Activated CD4-positive, CD25-positive, alpha-beta regulatory T cell treated with anti-CD3 and anti-CD28 coated beads, Interleukin-2, amount 50 U/mL, for 16 hours (primary cell): ENCODE measurements at places on chromosomes 7 and 10.

DNA sequence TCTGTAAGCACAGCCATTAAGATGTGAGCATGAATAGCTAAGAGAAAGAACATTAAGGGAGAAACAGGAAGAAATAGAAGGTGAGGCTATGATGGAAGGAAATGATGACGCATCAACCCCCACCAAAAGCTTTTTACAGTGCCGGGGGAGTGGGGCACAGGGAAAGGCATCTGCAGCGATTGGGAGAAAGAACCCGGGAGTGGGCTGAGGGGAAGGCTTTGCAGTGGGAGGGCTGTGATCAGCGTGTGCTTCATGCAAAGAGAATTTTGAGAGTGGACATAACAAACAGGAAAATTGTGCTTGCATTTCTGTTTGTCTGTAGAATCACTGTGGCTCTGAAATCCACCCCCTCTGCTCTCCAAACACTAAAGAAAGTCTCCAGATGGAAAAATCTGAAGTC is 250.8 kb downstream of the KCNMA1 start:
- DNase-seq, result no peak

DNA sequence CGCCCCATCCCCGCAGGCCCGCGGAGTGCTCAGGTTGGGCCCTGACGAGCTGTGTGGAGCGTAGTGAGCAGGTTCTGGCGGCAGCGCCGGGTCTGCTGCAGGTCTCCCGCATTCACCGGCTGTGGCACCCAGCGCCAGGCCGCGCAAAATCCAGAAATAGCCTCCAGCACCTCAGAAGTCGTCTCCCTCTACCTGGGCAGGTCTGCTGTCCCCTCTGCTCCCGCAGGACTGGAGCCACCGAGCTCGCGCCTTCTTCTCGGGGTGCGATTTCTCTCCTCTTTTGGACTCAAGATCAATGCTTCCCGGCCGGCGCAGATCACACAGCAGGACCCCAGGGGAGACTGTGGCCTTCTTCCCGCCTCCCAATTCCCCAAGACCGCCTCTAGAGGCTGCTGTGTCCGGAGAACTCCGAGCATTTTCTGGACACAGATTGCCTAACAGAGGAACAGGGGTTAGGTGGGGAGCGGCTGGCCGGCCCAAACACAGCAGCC is 8.4 kb downstream of the TLX1 start:
- no peak for DNase-seq

DNA sequence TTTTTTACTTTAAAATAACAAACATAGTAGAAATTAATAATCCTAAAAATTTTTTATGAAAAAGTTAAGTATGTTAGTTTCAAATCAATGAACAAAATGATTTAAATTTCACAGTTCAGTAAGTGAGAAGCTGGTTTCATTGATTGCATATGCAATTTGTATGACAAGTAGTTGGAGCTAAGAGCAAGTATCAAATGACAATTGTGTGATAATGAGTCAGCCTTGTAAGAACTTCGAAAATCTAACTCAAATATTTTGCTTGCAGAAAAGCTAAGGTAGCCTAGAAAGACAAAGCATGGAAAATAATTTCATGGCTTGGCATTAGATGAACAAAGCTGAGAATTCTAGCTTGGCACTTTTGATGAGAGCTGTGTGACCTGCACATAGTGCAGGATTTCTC is 111.5 kb downstream of the HDAC9 start:
- no peak for DNase-seq

- no peak for DNase-seq
Observed at GRCh38 chr10:65571011-65571570, 1354.7 kb upstream of the LRRTM3 start.

- DNase-seq, result no peak
Observed at GRCh38 chr7:80481196-80481884, 30.5 kb downstream of the GNAT3 start.

GRCh38 chr7:41869596-41869995 is 166.7 kb upstream of the INHBA start:
- DNase-seq, result no peak

DNA sequence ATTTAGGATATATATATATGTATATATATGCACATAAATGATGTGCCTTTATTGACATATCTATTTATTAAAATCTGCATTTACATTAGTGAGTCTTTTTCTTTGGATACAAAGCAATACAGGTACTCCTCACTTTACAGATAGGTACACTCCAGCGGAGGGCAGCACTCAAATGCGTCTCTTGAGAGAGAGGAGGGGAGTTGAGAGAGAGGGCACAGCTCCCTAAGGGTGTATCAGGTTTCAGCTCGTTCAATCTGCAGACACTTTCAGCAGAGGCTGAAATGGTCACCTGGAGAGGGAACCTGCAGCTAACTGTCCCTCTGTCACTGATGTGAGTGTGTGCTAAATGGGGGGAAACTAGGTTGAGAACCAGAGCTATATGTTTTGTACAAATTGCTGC is 21.5 kb downstream of the C10orf53 start:
- DNase-seq, result no peak

GRCh38 chr10:89367529-89367928 is 10.3 kb upstream of the IFIT1B start:
- no peak for DNase-seq

DNA sequence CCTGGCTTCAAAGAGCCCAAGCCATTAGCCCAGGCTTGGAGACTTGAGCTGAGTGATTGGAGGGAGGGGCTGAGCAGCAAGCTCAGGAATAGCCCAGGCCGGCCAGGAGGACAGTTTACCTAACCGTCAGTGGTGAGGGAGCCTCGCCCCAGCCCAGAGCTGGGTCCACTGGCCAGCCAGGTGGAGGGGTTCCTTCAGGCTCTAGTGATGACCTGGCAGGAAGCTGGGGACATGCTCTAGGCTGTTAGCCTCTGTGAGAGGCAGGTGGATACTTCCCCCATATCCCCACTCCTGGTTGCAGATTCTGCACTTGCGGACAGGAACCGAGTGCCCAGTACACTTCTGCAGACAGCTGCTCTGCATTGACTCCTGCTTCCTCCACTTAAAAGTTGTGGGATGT is 61.2 kb upstream of the ANTXRL start:
- no peak for DNase-seq

DNA sequence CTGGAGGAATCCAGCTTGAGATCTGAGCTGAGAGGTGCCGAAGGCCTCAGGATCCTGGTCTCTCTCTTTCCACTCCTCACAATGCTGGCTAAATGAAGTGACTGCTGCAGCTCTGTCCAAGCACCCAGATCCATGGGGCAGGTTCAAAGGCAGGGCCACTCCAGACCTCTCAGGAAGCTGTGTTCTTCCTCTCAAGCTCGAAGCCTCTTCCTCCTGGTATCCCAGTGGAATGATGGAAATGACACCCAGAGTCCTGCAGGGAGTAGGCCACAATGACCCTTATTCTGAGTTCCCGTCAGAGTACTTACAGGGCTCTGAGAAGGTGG is 574.1 kb downstream of the GRID1 start:
- no peak for DNase-seq

- no peak for DNase-seq
Observed at GRCh38 chr10:70564901-70565351, 37.6 kb downstream of the PRF1 start.

GRCh38 chr10:2851566-2851965 is 215.8 kb upstream of the PFKP start:
- no peak for DNase-seq

- DNase-seq, result no peak
Observed at GRCh38 chr7:122013065-122013464, 131.0 kb downstream of the AASS start.

GRCh38 chr7:19114551-19114855 is 2.9 kb downstream of the TWIST1 start:
- no peak for DNase-seq

- no peak for DNase-seq
Observed at GRCh38 chr10:46222364-46222935, 64.3 kb upstream of the ANTXRL start.

DNA sequence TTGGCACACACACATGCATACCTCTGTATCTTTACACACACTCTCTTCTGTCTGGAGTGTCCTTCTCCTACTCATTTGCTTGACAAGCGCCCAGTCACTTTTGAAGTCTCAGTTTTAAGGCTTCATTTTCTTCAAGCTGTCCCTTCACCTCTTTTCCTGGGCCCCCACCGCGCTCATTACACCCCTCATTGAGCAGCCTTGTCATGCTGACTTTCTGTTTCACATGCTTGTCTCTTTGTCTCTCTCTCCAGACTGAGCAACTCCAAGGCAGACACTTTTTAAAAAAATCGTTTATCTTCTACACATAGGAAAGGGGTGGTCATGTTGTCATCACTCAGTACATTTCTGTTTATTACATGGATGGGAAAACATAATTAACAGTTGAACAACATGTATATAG is 225.2 kb upstream of the FZD1 start:
- DNase-seq, result no peak

GRCh38 chr10:96285331-96285752 is 14.0 kb upstream of the BLNK start:
- no peak for DNase-seq

DNA sequence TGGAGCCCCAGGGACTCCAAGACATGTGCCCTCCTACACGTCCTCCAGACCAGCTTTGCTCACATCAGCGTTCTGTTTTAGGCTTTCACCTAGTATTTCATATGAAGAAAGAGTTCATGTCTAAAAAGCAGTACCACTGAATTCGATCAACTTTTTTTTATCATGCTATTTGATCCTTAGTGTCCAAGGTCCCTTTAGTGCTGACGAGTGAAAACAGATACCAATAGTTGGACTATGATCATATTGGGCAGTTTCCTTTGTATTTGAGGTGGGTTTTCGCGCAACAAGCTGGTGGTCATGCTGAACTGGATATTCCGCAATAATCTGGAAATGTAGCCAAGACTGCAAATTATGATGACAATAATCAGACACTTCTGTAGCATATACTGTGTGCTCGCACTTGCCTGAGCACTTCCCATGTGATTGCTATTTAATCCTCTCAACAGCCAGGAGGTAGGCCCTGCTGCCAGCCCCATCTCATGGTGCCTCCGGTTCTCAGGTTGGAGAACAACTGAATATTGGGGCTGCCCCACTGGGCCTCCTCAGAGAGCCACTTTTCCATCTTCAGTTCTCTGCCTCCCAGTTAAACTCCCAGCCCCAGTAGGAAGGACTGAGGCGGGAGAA is 65.9 kb downstream of the RBM20 start:
- DNase-seq, result no peak

- no peak for DNase-seq
Observed at GRCh38 chr10:130138479-130138866, 2.3 kb downstream of the GLRX3 start.

GRCh38 chr7:101554584-101555268 is 74.4 kb downstream of the MYL10 start:
- no peak for DNase-seq

- no peak for DNase-seq
Observed at GRCh38 chr10:127028556-127028955, 123.3 kb downstream of the DOCK1 start.

GRCh38 chr10:44747593-44748172 is 163.5 kb upstream of the TMEM72 start:
- DNase-seq, result no peak

- DNase-seq, result no peak
Observed at GRCh38 chr10:33111488-33112051, 153.5 kb upstream of the ITGB1 start.

DNA sequence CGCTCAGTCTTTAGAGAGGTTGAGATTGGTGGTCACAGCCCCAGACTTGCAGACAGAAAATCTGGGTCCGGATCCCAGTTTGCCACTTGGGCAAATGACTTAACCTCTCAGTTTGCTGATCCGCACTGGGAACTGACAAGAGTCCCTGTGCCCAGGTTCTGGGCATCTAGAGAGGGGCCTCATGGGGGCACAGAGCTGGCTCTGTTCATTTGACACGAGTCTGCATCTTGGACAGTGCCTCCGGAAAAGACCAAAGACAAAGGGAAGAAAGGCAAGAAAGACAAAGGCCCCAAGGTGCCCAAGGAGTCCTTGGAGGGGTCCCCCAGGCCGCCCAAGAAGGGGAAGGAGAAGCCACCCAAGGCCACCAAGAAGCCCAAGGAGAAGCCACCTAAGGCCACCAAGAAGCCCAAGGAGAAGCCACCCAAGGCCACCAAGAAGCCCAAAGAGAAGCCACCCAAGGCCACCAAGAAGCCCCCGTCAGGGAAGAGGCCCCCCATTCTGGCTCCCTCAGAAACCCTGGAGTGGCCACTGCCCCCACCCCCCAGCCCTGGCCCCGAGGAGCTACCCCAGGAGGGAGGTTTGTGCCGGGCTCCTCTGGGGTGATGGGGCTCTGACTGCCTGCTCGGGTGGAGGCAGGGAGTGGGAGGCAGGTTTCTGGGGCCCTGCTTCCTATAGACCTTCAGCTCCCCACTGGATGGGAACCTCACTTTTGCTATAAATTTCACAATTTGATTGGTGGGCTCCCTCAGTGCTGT is 2.3 kb downstream of the AEBP1 start:
- no peak for DNase-seq

DNA sequence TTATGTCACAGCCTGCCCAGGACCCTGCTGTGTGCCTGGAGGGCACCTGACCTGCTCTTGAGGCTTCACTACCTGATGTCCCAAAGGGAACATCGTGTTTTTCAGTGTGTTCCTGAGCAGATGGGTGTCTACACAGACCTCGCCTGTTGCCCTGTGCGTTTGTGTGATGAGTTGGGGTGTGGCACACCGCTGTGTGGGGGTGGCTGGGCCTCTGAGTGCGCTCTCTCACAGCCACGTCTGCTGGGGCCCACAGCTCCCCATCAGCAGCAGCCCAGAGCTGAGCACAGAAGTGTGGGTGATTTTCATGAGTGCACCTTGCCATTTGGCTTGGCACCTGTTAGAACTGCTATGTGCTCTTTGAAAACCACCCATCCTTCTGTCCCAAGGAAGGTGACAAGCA is 121.5 kb downstream of the NKX6-2 start:
- DNase-seq, result no peak

DNA sequence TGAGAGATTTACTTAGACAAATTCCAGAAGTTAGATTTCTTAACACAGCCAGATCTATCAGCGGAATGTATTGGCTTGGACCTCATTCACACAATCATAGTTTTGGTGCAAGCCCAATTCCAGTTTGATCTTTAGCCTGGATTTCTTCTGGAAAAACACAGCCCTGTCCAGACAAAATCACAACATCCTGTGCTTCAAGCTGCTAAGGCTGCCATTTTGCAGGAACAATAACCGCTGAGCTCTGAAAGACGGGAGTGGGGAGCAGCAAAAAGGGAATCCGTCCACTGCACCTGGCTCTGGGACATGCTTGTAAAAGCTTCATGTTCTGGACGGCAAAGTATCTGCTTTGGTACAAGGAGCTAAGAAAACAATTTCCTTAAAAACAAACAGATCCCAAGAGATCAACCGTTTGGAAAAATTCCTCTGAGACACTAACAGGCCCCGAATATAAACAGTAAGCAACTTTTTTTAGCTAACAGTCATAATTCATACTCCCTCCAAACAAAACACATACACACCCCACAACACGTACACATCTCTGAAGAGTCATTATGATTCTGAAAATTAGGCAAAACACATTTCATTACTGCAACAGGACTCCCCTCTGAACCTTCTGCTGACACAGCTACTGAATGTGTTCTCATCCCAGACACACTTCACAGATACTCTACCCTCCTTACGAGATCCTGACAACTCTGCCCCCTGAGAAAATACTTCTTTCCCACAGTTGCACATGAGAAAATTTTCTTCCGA is 32.4 kb downstream of the ITIH5 start:
- DNase-seq, result no peak

GRCh38 chr7:12493407-12493806 is 77.1 kb upstream of the SCIN start:
- DNase-seq, result no peak
